Activated CD4-positive, CD25-positive, alpha-beta regulatory T cell treated with anti-CD3 and anti-CD28 coated beads, Interleukin-2, amount 50 U/mL, for 16 hours (primary cell): ENCODE measurements at places on chromosomes 2 and 18.

DNA sequence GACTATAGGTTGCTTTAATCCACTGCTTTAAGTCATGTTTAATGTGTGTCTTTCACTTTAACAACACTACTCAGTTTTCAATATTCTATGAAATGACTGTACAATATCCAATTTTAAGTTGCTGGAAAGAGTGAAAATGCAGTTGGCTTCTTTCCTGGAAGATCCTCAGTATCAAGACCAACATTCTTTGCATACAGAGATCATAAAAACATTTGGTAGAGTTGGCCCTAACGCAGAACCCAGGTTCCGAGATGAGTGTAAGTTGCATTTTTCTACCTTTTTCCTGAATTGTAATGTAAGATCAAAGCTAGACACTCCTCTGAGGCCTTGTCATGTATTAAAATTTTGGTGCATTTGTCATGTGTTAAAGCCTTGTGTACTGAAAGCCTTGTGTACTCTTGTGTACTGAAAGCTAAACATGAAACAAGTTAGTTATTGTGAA is 42.9 kb upstream of the TNFRSF11A start:
- no peak for DNase-seq

- DNase-seq: no peak
These were observed 79.2 kb upstream of the PAPOLG start for GRCh38 chr2:60676706-60677330.

DNA sequence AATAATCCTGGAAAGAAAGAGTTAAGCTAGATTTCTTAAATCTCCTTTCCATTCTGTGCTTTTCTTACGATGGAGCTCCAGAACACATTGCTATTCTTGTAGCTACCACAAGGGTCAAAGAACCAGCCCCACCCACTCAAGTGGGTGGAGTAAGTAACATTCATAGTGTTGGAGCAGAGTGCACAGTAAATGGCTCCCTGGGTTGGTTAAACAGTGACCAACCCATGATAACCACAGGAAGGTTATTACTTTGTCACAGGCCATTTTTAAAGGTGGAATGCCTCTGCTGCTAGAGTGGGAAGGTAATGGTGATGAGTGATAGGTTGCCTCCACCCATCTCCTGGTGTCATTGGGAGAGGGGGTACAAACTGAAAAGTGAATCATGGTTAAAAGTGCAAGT is 13.9 kb downstream of the ARPC2 start:
- no peak for DNase-seq

DNA sequence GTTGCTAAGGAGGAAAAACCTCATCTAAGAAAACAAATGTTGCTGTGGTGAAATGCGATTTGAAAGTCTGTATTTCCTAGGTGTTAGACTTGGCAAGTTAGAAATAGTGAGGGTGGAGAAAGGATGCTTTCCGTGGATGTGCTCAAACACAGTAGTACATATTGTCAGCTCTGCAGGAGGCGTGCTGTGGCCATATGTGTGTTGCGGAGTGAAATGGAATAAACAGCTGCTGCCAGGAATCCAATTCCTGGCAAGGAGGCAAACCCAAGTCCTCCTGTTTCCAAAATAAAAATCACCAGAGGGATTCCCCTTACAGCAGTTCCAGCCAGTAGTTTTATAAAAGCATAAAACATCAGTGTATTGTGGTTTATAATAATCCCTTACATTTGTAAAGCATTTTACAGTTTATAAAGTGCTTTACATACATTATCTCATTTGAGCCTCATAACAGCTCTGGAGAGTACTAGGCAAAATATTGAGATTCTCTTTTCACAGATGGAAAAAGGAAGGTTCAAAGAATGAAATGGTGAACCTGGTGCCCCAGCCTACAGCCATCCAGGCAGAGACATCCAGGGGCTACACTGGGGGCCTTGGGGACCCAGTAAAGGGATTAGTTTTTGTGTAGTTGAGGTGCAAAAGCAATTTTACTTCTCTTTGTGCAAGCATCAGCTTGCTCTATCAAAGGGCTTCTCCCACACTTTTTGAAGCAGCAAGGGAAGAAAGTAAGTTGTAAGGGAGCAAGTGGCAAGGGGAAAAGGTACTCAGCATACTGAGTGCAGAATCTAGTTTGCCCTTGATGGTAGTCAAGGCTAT is 206.0 kb downstream of the AGPS start:
- DNase-seq: no peak

GRCh38 chr2:48531141-48531648 is 1.2 kb downstream of the STON1 start:
- no peak for DNase-seq

GRCh38 chr2:178441426-178441825 is 9.5 kb downstream of the PRKRA start:
- DNase-seq: no peak

- DNase-seq: no peak
These were observed 10.1 kb upstream of the RIOK3 start for GRCh38 chr18:23442958-23443357.

GRCh38 chr2:11203480-11203879 is 48.2 kb downstream of the SLC66A3 start:
- no peak for DNase-seq

- peak; percentile 23 for DNase-seq
These were observed 4.7 kb downstream of the EEF1B2 start for GRCh38 chr2:206164261-206164862.

DNA sequence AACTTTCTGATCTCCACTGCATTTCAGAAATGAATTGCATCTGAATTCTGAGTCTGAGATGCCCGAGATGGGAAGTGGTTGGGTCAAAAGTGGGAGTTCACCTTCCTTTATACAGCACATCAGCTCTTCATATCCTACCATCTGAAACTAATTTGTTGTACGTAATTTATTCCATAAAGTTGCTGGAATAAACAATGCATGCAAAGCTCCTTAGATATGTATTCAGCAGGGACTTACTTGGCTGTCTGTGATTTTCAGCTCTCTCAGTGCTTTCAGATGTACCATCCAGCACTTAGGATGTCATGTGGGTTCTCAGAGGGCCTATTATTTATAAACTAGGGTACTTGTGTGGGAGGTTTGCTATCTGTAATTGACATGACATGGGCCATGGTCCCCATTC is 46.9 kb upstream of the EFEMP1 start:
- no peak for DNase-seq

GRCh38 chr2:74617122-74617521 is 31.0 kb downstream of the M1AP start:
- DNase-seq: no peak

GRCh38 chr2:105796131-105796638 is 51.5 kb downstream of the NCK2 start:
- DNase-seq: no peak

- DNase-seq: no peak
These were observed 137.7 kb downstream of the LTBP1 start for GRCh38 chr2:33084433-33084832.

DNA sequence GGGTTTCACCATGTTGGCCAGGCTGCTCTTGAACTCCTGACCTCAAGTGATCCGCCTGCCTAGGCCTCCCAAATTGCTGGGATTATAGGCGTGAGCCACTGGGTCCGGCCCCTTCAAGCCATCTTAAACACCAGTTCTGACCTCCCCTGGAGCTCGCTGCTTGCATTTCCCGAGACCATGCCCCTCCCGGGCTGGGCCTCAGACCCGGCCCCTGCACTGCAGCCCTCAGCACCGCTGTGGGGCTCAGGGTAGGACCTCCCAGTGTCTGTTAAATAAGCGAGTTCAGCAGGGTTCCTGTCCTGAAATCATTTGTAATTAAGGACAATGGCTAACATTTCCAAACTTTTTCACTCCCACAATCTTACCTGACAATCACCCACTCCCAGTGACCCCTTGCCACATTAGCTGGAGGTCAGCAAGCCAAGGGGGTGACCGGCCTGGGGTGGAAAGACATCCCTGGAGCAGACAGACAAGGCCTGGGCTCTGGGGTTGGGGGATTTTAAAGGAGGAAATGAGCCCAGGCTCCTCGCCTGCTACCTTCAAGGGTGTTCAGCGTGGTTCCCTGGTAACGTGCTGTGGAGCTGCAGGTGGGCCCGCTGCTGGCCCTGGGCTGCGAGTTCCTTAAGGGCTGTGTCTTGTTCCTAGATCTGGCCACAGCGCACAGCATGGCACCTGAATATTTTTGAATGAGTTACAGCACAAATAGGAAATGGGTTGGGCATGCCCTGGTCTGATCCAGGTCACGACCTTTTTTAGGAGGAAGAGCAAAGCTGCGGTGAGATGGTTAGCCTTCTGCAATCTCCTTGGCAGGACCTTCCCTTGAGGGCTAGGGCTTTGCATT is 15.1 kb downstream of the CYS1 start:
- no peak for DNase-seq

DNA sequence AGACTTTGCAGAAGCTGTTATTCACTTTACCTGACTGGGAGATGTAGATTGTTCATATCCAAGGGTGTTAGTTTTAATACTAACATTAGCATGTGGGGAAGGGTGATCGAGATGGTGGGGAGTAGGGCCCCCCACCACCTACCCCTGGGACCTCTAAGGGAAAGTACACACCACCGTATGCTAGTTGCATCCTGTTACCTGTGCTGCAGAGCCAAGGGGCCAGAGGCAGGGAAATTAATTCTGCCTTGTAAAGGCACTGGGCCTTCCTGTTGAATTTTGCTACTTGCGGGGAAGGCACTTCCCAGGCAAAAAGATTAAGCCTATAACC is 9.0 kb downstream of the STEAP3 start:
- DNase-seq: no peak

DNA sequence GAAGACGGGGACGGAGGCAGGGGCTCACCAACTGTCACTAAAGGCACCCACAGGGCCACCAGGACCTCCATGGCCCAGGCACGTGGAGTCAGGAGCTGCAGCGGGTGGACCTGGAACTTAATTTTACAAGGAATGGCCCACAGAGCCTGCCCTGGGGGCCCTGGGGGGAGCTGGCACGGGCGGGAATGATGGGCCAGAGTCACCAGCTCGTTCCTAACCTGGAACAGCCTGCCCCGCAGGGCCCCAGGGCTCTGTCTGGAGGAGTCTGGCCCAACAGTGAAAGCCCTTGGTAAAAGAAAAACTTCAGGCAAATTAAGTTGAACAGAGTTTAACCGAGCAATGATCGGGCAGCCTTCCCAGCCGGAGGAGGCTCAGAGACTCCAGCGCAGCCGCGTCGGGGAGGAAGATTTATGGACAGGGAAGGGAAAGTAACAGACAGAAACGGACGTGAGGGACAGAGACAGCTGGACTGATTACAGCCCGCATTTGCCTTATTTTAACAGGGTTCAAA is 118.4 kb upstream of the TMEM18 start:
- no peak for DNase-seq

DNA sequence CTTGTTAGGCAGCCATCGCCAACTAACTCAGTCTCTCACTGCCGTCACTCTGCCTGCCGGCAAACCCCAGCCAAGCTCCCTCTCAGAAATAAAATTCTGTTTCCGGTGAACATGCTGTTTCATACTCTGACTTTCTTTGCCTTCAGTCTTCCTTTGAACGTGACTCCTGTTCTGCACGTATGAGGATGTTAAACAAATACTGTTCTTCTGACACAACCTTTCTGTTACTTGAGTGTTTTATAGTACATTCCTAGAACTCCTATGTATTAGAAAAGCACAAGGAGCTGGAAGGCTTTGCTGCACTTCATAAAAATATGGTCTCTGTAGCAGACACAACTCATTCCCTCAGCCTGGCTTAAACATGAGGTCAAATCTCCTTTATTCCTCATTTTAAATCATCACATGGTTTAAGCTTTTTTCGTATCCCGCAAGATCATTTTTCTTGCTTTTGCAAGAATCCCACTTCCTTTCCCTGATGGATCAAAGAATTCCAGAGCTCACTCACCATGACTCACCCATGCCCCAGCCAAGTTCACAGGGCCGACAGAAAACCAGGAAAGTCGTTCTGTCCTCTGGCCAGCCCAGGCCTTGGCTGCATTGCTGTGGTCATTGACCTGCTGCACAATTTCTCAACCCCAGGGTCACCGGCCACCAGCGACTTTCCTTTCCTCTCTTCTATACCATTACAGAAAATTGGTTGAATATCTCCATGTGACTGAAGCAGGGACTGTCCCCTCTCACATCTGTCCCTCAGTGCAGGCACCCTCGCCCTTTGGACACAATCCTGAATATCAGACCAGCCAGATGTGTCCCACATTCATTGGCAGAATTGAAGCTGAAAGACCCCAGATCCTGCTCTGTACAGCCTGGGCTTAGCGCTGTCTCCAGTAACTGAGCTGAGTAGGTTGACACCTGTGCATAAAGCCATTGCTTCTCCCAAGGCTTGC is 183.1 kb upstream of the ARL4C start:
- no peak for DNase-seq

DNA sequence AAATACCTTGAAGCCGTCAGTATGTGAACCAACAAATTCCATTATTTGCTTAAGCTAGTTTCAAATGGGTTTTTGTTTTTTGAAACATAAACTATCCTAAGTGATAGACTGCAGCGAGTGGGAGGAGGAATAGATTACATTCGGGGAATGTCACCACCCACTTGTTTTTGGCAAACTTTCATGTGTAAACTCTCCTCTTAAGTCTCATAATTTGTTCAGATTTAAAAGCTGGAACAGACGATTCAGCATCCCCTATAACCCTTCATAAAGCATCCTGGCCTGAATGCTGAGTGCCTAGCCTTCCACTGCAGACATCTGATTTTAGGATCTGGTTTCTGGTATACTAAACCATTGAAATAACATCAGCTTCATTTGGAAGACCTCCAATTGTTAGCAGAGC is 51.0 kb downstream of the CPO start:
- DNase-seq: no peak

- no peak for DNase-seq
These were observed at the start of gene SP5 for GRCh38 chr2:170715062-170715931. SP5 (plus strand) TSS chr2:170715337; CDS start chr2:170715513, 176 bp downstream.

- no peak for DNase-seq
These were observed 2.8 kb upstream of the ZNF532 start for GRCh38 chr18:58861861-58862301.

- no peak for DNase-seq
These were observed 424.0 kb upstream of the SPRED2 start for GRCh38 chr2:65856423-65856822.

DNA sequence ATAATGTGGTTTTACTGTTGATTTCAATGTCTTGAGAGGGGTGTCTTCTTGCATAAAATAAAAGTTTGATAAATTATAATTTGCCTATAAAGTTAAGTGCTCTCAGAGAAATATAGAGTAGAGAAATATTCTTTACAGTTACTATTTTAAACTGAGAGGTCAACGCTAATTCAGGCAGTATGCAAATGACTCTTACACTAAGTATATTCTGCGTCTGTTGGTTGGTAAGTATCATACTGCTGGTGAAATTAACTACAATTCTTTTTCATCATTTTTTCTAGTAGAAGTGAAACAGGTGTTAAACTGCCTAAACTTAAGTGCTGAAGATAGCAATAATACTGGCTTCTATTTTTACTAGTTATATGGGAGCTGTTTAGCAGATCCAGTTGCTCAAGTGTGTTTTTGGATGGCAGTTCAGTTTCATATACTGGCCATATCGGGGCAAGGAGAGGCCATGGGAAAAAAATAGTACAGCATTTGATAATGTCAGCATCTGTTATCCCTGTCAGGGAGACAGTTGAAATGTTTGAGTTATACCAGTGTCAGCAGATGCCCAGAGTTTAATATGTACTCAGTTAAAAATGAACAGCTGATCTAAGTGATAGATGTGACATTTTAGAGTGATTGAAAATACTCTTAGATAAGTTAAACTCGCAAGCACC is 86.2 kb downstream of the MIB1 start:
- no peak for DNase-seq
